Hematopoietic multipotent progenitor cell treated with erythropoietin and hydrocortisone succinate and interleukin-3 and kit ligand, for 17 days (in vitro differentiated cells): ENCODE measurements at places on chromosomes 3 and 15.

DNA sequence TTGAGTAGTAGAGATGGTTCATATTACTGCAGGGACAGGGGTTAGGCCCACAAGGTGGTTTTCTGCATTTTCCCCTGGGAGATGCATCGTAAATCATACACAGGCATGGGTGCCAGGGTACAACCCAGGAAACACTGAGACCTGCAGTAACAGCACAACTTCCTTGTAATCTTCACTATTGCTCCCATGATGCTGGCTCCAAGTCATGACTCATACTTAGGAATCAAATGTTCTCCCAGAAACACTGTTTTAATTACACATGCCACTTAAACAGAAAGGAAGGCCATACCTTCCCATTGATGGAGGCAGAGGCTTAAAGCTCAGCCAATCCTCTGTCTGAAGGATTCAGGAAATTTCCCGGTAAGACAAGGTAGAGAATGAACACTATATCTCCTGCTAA, 106.5 kb downstream of the ERC2 start:
- no peak for DNase-seq

DNA sequence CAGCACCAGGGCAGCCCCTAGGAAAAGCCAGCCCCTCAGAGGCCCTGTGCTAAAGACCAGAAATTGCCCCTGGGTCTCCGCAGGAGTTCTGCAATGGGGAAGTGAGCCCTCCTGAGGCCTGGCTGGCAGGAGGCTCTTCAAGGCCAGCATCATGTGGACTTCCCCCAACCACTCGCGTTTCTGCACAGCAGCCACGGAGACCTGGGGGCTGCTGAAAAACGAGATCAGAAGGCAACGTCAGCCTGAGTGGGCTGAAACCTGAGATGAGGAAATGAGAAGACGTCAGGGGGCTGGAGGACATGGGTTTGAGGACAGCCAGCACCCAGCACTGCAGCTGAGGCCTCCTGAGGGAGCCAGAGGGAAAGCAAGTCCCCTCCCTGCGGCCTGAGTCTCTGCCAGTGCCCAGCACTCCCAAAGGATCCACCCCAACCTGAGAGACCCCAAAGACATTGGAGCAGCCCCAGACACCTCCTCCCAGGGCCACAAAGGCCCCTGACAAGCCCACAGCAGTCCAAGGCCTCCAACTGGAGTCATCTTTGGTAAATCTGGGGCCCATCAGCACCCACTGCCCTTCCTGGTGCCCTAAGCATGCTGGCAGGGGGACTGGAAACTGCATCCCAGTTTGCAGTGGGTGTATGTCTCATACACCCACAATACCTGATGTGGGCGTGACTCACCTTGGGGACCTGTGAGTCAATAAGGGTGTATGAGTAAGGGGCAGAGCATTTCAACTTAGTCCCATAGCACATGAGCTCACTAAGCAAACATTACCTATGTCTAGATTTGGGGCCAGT, 29.2 kb upstream of the CYP11A1 start:
- no peak for DNase-seq

- DNase-seq = peak; percentile 50
These were observed 59.3 kb upstream of the CHMP2B start for GRCh38 chr3:87167628-87168456.

- no peak for DNase-seq
These were observed 688.1 kb downstream of the ZNF385D start for GRCh38 chr3:21062831-21063294.

DNA sequence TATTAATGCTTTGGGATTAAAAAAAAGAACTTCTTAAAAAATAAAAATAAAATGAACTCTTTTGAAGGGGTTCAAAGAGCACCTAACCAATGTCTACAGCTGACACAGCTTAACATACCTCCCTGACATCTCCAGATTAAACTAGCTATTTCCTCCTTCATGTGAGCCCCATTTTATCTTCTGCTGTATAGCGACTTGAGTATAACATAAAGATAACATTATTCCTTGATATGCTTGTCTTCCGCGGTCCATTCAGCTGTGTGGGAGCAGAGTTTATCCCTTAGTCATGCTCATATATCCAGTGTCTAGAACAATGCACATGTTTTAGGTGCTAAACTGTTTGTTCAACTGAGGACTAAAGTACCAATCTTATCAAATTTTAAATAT, 7.8 kb upstream of the CHRM5 start:
- DNase-seq = no peak

GRCh38 chr3:36418296-36418695, 38.0 kb downstream of the STAC start:
- DNase-seq = no peak

DNA sequence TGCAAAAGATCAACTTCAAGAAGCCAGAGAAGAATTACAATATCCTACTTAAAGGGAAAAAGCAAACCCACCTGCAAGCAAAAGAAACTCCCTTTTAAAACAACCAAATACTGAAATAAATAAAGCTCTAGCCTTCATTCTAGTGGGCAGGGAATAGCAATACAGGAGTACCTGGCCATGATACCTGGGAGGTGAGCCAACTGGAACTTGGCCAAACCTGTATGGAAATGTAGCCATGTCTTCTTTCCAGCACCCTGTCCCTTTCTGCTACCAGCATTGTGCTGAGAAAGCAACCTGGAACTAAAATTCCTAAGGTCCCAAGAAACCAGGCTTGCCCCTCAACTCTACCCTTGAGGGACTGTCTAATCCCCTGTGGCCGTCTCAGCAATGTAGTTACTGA, 530.0 kb downstream of the EPHB1 start:
- DNase-seq = no peak

GRCh38 chr3:180911876-180912303, 580 bp upstream of the FXR1 start:
- DNase-seq = no peak

DNA sequence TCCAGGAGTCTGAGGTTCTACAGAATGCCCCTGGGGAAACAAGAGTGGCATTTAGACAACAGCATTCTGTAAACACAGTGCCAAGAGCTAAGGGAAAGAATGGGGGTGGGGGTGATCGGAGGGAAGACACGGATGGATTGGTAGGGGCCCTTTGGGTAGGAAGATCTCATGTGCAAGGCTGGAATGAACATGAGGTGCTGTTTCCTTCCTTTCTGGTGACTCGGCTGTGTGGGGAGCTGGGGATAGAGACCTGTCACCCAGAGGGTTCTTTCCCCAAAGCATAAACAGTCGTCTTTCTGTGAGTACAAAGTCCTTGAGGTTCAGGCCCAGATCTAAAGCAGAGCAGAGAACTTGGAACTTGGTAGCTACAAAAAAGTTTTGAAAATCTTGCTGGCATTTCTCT, 11.7 kb downstream of the TPM1 start:
- peak; percentile 29 for DNase-seq

DNA sequence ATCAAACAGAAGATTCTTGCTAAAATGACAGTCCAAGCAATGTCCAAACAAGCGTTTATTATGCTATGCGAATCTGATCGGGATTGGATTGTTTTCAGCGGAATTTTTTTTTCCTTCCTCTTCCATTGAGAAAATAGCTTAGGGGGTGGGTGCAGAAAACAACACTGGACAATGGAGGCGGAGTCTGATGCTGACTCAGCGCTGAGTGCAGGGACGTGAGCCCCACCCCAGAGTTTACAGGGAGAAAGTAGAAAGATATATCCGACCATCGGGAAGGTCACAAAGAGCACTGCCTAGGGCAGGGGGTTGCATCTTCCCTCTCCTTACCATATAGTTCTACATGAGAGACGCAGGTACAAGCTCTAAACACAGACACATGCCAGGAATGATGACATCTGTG, 117.0 kb downstream of the FOXP1 start:
- no peak for DNase-seq

DNA sequence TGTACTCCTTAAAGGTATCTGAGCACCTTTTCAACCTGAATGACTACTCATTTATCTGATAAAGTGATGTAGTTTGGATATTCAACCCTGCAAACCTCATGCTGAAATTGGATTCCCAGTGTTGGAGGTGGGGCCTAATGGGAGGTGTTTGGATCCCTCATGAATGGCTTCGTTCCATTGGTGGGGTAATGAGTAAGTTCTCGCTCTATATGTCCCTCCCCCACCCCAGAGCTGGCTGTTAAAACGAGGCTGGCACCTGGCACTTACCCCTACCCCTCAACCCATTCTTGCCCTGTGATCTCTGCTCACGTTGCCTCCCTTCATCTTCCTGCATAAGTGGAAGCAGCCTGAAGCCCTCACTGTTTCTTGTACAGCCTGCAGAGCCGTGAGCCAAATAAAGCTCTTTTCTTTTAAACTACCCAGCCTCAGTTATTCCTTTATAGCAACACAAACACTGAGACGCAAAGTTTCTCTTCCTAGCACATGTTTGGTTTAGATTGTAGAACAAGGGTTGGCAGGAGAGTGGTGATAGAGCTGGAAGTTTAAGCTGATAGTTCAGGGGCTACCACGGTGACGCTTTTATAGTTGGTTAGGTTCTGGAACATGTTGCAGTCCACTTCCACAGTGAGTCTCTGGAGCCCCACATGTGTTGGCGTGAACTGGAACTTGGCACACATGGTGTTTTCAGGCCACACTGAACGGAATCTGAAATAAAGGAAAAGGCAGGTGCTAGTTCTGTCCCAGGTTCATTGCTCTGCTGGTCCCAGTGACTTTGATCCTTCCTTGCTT, 11.8 kb downstream of the CCNDBP1 start:
- no peak for DNase-seq

DNA sequence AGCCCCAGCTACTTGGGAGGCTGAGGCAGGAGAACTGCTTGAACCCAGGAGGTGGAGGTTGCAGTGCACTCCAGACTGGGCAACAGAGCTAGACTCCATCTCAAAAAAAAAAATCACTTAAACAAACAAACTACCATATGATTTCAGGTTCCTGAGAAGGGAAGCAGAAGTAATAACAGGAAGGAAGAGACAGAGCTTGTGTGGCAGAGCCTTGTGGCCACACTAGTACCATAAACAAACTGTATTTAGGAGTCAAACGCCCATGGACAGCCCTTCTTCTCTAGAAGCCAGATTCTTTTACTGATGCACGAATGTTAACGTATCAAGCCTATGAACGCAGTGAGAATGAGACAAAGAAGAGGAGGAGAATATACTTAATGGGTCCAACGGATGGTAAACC, 12.0 kb downstream of the MTMR10 start:
- no peak for DNase-seq

- DNase-seq = no peak
These were observed 248.2 kb upstream of the GPR149 start for GRCh38 chr3:154678041-154678654.

DNA sequence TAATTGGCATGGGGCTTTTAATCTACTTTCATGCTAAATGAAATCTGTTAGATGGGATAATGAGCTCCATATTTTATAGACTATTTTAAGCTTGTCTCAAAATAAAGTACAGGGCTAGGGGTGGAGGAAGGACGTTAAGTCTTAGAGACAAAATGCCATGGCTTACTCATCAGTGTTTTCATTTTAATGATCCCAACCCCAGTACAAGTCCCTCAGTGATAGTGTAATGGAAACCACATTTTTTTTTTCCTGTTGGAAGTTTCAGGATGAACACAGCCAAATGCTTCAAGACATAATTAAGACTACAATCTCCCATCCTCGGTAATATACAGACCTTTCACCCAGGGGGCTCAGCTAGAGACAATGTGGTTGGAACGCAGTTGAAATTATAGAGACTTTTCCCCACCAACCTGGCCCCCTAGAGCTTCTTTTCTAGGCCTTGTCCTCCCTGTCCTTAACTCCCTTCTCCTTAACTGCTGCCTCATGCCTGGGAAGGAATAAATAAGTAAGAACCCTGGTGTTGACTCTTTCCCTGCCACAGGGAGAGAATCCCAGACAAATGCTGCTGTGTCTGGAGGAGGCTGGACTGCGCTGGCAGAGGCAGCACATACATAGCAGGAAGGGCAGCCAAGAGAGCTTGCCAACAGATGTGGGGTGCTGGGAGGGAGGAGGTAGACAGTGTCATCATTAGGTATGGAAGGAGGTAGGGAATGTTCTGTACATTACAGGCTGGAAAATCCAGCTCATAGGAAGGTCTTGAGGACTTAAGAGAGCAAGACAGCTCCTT, 115.4 kb upstream of the ROPN1 start:
- no peak for DNase-seq

- peak; percentile 68 for DNase-seq
These were observed 5.0 kb downstream of the GATA2 start for GRCh38 chr3:128487813-128488635.

DNA sequence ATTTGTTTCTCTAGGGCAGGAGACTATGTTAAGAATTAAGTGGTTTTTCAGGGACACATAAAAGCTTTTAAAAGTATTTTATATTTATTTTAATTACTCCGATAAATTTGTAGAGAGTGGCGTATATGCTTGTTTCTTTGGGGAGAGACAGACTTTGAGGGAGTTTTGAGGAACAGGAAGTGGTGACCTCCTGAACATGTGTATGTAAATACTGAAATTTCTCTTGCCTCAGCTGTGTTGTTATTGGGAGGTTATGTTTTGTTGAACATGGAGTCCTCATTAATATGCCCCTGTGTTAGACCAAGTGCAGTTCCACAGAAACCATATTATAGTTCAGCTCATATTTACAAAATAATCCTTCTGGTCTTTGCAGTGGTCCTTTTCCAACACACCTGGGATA, 41.8 kb upstream of the UTS2B start:
- DNase-seq = no peak

GRCh38 chr3:181313335-181313734, 323.8 kb upstream of the DNAJC19 start:
- no peak for DNase-seq

DNA sequence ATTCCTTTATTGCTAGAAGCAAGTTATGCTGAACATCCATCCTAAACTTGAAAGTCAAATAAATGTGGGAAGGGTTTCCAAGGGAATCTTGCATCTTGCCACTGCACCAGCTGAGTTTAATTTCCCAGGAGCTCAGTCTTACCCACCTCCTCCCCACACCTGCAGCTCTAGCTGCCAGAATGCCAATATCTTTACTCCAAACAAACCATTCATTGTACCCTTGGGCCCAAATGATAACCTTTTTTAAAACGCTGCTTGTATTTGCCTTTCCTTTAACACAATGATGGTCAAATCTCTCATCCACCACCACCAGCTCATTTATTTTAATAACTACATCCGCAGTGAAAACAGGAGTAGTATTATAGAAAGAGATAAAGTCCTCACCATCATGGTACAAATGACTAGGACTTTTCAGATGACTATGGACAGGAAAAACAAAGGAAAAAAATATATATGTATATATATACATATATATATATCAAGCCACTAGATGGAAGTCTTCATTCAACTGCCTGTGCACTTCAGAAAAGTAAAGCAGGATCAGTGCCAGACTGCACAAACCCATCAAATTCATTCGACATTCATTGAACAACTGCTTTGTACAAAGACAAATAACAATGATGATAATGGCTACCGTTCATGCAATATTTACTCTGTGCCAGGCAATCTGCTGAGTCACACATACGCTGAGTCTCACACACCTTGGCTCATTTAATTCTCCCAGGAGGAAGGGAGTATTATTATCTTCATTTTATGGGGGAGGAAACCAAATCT, 44.0 kb downstream of the BFSP2 start:
- no peak for DNase-seq
